ENCODE measurements at places on chromosomes 16 and 17.

GRCh38 chr16:70579648-70580630 lies 56.3 kb downstream of the SF3B3 start:
- DNase-seq = no peak

GRCh38 chr17:53950207-53950857 lies 127.6 kb downstream of the KIF2B start:
- no peak for DNase-seq

GRCh38 chr17:30207655-30208054 lies 27.8 kb downstream of the SLC6A4 start:
- no peak for DNase-seq

GRCh38 chr16:78939597-78939996 lies 660.9 kb downstream of the MAF start:
- DNase-seq = no peak
